ENCODE measurements at places on chromosomes 16 and 17.

DNA sequence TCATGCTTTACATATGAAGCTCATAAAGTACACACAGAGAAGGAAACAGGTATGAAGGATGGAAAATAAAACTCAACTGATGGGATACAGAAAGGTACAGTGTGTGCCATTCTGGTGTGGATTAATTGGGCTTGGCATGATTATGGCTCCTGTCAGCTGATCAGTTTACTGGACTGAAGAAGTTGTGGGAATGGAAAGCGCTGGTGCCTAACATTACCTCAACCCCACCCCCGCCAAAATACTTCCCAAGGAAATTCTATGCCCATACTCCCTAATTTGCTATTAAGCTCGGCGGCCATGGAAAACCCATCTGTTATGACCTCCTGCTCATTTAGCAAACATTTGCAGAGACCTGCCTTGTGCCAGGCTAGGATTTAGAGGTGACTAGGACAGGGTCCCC lies 16.6 kb upstream of the PMFBP1 start:
- DNase-seq: no peak

- no peak for DNase-seq
Measured at GRCh38 chr17:17391668-17392370, 85.0 kb upstream of the MED9 start.

GRCh38 chr17:8481089-8481488 lies 45.4 kb downstream of the NDEL1 start:
- DNase-seq: no peak

DNA sequence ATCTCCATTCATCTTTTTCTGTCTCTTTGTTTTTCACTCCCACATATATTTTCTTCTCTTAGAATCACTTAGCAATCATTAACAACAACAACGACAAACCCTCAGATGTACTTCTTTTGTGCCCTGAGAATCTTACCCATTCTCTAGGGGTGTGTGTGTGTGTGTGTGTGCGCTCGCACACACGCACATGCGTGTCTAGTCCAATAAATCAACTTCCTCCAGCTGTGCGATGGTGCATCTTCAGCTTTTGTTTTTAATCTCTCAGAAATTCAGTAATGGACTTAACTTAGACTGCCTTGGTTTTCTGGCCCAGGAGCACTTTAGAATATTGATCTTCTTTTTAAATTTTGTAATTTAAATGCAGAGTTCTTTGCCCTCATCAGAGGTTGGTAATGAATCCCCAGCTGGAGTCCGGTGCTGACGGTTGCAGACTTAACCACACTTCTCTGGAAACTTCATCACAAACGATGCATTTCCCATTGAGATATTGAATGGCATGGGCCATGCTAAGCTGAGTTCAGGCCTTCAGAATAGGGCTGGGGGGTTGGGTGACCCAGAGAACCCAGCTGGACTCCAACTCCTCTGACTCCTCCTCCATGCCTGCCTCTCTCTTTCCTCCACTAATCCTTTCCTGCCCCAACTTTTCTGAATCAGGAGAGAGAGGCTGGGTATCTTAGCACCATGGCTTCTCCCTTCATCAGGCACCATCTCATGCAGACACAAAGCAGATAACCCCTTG lies 193.9 kb downstream of the ZNF18 start:
- DNase-seq: no peak

GRCh38 chr17:231966-232807 lies 50.7 kb upstream of the DOC2B start:
- no peak for DNase-seq

DNA sequence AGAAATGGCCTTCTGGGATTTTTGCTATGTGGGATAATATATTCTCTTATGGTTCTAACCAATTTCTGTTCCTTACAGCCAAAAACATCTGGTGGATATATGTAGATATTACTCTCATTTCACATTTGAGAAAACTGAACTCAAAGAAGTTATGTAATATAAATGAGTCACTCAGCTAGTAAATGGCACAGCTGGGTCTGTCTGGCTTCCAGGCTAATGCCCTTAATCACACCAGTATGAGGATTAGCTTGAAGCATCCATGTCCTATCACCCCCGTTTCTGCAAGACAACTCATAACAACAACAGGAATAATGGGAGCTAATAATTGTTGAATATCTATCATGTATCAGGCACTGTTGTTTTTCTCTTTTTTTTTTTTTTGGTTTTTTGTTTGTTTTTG lies 34.4 kb upstream of the USP7 start:
- peak; percentile 71 for DNase-seq

DNA sequence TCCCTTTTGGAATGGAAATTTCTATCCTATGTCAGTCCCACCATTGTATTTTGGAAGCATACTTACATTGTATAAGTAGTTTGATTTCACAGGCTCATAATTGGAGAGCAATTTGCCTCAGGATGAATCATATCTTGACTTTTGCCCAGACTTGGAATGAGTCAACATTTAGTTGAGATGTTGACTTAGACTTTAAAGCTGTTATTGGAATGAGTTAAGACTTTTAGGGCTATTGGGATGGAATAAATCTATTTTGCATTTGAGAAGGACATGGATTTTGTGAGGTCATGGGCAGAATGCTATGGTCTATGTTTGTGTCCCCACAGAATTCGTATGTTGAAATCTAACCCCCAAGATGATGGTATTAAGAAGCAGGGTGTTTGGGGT lies 12.2 kb upstream of the ZNF594 start:
- DNase-seq: peak; percentile 44

DNA sequence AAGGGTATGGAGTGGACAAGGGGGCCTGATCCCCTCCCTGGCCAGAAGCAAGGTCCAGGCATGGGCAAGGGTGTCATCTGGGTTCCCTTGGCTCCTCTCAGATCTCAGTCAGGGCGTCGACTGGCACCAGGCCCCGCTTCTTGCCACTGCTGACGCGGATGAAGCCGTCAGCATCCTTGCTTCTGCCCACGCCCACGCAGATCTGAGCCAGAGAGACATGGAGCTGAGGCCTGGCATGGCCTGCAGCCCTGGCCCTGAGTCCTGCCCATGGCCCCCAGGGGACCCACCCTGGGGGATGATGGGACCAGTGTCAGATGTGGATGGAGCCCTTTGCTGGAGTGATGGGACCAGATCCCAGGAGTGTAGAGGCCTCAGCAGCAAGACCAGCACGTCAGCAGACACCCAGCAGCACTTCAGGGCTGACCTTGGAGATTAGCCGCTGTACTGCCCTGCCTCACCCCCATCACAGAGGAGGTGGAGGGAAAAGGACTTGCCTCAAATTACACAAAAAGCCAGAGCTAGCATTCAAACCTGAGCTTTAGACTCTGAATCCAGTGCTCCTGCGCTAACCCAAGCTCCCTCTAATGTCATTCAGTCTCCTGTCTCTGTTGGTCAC lies 12.2 kb downstream of the RPL19 start:
- no peak for DNase-seq

DNA sequence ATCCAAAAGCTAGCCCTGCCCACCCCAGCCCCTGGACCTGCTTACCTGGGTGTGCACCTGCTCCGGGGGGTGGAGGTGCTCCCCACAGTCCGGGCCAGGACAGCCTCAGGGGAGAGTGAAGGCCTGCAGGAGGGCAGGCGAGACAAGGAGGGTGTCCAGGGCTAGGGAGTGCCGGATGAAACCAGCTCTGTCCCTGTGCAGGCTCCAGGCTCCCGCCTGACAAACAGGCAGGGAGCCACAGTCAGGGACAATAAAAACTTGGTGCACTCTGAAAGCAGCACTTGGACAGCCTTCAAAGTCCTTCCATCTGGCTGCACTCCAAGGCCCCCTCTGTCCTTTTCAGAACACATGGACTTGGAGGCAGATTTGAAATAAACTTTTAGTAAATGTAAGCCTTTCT lies 3.9 kb downstream of the PAQR4 start:
- no peak for DNase-seq

DNA sequence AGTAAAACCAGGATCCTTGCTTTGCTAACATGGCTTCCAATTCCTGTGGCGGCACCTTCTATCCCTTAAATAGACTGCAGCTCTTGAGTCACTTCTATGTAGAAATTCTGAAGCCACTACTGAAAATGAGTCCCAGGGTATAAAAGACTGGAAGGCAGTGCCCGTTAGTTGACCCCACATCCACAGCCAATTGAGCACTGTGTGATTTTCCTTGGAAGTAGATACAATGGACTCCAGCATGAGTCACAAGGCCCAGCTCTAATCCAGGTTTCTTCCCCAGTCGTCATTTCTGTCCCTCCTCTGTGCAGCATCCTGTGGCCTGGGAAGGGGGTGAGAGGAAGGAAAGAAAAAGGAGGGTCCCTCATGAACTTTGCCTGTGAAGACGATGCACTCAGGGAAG lies 69.5 kb downstream of the HLF start:
- peak; percentile 53 for DNase-seq

DNA sequence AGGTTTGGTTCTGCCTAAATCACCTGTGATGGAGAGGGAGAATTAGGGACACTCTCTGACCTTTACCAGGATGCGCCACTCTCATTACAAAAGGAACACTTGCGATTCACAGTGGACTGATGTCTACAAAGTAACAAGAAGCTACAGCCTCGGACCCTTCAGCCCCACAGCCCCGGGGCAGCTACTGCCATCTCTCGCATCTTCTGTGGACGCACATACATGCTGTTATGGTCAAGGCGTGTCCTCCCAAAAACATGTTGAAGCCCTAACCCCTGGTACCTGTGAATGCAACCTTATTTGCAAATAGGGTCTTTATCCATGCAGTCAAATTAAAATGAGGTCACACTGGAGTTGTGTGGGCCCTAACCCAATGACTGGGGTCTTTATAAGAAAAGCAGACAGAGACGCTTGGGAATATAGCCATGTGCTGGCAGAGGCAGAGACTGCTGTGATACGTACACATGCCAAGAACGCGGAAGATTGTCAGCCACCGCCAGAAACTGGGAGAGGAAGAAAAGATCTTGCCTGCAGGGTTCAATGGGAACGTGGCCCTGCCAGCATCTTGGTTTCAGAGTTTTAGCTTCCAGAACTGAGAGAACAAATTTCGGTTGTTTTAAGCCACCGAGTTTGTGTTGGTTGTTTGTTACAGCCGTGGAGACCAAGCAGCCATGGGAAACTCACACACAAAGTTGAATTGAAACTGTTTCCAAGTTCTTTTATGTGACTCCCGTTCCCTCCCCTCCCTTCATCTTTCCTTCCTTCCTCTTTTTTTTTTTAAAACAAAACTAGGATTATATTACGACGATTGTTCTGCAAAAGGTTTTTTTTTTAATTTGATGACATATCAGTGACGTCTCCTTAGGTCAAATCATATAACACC lies 23.1 kb downstream of the ATP2C2 start:
- DNase-seq: no peak

- DNase-seq: no peak
Measured at GRCh38 chr16:13427943-13428342, 492.0 kb upstream of the ERCC4 start.

DNA sequence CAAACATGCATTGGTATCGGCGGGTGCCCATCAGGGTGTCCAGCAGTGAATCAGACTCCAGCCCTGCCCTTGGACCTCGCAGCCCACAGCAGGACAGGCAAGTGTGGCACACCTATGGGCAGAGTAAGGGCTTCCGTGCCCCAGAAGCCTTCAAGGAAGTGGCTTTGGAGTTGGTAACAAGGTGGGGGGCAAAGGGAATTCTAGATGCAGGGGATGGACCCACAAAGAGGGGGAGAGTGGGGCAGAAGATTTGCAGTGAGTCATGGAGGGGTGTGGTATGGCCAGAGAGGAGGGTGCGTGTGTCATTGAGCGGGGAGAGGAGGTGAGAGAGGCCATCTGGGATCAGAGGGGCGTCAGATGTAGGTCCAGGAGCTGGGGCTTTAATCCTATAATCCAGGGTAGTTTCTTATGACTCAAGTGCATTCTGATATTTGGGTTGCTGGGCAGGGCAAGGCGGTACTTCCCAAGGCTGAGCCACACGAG lies 8.5 kb upstream of the SPNS2 start:
- DNase-seq: no peak

DNA sequence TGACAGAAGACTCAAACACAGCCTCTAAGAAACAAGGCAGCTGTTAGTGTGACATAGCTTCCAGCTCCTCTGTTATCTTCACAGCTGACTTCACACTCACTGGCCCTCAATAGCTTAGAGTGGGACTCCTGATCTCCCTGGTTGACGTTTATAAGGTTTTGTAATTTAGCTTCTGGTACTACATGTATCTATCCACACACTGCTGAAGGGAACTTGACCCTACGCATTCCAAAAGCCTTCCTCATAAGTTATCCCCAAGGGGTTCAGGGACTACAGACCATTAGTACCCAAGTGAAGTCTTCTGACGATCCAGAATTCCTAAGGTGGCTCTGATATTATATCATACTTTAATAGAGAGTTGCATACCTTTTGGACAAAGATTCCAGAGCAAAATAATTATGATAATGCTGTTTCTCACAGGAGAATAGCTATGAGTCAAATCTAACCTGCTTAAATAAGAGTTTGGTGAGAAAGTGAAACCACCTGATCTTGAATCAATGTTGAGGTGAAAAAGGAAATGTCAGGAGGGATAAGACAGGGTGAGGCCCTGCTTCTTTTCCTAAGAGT lies 14.5 kb downstream of the ACACA start:
- DNase-seq: peak; percentile 67

DNA sequence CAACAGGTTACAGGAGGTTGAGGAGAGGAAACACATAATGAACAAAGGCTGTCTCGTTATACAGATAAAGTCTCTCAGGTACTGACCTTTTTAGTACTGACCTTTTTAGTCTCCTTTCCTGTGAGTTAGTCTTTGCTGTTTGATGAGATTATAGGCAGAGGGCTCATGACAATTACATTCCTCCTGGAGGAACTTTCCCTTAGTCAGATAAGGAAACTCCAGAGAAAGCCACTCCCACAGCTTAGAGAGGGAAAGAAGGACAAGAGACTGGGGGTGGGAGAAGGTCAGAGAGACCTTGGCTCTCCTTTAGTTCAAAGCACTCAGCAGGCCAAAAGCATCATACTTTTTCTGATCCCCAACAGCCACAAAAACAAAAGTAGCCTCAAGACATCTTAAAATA lies 15.3 kb upstream of the PSMD7 start:
- DNase-seq: no peak

DNA sequence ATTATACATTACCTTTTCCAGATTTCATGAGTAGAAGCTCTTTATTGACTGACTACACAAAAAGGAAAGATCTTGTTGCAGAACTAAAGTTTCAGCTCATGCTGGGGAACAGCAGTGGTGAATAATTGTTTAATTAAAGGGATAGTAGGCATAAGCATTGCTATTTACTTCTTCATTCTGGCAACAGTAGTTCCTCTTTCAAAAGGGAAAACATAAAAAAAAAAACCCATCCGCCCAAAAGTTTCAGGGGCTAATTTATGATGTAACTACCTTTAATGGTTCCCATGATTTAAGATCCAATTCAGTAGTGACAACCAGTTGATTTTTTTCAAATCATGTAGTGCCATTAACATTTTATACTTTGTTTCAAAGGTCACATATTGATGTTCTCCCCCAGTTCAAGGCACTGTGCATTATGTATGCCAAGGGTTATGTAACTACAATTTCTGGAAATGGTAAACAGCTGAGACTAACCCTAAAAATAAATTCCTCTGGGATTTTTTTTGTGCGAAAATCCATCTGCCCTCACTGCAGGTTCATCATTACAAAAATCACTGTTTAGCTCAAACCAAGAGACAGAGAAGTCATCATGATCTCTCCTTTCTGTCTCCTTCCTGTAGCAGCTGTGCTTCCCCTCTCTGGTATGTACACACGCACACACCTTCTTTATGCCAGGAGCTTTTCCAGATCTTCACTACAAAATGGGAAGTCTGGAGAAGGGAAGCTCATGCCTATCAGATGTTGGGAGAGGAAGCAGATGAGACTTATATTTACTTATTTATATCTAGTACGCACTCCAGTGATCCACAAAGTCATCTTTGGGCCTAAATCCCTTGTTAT lies 2.2 kb upstream of the PHLPP2 start:
- no peak for DNase-seq

Data from fibroblast of skin of abdomen (primary cell).